ENCODE measurements at places on chromosomes 2 and 18.

DNA sequence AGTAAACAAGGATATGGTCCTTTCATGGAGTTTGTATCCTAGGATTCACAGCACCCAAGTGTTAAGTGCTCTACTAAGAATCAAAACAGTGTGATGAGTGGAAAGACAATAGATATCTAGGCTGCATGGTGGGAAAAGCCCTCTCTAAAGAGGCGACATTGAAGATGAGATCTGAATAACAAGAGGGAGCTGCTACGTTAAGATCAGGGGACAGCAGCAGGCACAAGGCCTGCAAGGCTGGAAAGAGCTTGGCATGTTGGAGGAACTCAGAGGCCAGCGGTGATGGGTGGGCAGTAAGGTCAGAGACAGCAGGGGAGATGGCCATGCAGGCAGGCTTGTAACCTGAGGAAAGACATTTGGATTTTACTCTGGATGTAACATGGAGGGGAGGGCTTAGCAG is 177.5 kb downstream of the GFPT1 start:
- DNase-seq, result no peak

DNA sequence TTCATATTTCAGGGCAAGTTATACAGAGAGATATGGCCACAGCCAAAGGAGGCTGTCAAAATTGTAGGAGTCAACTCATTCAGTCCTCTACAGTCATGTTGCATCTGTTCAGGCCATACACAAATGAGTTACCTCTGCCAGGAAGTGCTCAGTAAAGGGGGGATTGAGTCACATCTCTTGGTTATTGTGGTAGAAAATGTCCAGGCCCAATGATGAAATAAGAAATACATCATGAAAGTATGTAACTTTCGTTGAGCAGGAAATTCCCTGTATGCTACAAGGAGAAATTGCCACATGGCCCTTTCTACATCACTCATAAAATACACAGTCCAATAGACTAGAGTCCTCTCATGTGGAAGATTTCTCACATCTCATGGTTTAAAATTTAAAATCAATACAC is 103.9 kb upstream of the COL3A1 start:
- DNase-seq, result no peak

GRCh38 chr18:23356915-23357601 is 96.0 kb upstream of the RIOK3 start:
- no peak for DNase-seq

GRCh38 chr2:97914691-97915213 is 81.0 kb downstream of the TMEM131 start:
- no peak for DNase-seq

DNA sequence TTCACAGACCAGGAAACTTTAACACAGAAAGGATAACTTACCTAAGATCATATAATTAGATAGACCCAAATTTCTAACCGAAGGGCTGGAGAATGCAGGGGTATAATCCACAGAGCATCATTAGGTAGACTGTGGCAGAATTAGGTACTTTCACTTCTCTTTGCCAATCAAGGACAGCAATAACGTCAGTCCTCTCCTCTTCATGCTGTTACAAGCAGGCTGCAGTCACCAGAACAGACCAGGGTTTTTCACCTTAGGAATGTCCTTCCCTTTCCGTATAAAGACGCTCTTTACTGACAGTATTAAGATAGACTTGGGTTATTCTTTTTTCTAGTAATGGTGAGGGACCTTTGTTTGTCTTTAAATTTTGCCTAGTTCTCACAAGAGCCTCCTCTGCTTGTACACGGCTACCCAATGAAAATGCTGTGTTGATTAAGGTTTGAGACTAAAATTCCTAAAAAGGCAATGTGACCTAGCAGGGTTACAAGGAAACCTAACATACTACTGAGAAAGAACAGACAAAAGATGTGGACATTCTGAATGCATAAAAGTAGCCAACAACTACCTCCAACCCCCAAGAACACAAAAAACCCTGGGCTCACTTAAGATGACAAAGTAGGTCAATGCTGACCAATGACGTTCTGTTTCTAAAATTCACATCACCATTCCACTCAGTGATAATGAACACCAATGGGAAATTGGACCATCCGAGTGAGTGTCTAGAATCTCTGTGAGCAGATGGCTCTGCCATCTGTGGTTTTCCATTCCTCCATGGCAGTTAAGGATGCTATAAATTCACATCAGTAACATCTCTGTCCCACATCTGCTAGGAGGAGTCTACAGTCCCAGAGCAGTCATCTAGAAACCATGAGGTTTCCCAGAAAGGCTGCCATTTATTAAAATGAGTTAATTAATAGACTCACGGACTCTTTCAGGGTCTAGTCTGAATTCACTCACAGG is 2.1 kb downstream of the PDIA6 start:
- no peak for DNase-seq

- no peak for DNase-seq
Measured at GRCh38 chr2:84874381-84875212, 6.3 kb downstream of the TRABD2A start.

DNA sequence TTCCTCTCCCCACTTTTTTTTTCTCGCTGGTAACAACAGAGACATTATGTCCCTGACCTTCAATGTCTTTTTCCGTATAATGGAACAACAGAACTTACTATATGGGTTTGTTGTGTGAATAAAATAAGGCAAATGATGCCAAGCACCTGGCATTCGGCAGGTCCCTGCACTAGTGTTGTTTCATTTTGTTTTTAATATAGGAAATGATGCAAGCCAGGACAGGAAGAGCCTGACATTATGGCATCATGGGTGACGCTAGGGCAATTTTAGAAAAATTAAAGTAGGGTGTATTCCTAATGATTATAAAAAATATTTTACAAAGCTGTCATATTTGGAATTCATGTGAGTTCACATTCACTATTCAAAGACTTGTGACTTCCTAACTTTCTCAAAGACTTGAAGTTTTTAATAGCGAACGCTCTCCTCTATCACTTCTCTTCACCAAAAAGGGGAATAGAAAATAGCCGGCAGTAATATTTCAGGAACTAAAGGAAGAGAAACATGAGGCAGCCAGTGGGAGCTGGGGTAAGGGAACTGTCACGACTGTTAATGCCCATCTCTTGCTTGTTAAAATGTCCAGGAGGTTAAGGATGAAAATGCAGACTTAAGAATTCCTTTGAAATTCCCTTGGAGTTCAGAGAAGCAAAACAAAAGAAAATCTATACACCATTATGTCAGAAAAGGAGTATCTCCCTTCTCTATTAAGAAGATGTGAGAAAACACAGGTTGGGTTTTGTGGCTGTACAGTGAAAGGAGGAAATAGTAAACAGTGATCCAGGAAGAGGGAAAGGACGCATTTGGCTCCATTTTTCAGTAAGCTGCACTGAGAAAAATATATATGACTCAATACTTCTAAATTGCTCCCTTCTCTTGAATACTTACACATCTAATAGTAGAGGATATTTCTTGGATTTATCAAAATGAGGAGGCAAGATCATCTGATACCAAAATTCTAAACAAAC is 60.2 kb downstream of the DPP4 start:
- no peak for DNase-seq
